ENCODE measurements at places on chromosomes 12 and 14. TPM values are rescaled to one million over a fixed set of nuclear protein-coding genes. Genes with fewer than 3 reads are reported as not detected.

The FAM90A1 gene
- not detected for total RNA-seq

The GALNT9 gene
- total RNA-seq, result 0.49 TPM

The LRRC10 gene
- not detected for total RNA-seq

The KRT3 gene
- total RNA-seq, result not detected

The BCL2L14 gene
- not detected for total RNA-seq

Data from fibroblast of the aortic adventitia (primary cell).